ENCODE measurements at places on chromosomes 13 and 19.

DNA sequence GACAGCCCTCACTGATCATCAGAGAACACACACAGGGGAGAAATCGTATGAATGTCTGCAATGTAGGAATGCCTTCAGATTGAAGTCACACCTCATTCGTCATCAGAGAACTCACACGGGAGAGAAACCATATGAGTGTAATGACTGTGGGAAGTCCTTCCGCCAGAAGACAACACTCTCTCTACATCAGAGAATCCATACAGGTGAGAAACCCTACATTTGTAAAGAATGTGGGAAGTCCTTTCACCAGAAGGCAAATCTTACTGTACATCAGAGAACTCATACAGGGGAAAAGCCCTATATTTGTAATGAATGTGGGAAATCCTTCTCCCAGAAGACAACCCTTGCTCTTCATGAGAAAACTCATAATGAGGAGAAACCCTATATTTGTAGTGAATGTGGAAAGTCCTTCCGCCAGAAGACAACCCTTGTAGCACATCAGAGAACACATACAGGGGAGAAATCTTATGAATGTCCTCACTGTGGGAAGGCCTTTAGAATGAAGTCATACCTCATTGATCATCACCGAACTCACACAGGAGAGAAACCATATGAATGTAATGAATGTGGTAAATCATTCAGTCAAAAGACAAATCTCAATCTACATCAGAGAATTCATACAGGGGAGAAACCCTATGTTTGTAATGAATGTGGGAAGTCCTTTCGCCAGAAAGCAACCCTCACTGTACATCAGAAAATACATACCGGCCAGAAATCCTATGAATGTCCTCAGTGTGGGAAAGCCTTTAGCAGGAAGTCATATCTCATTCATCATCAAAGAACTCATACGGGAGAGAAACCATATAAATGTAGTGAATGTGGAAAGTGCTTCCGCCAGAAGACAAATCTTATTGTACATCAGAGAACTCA lies 32.5 kb downstream of the ZNF567 start:
- DNase-seq: peak; percentile 14

- no peak for DNase-seq
These were observed 148.7 kb downstream of the ZIC5 start for GRCh38 chr13:99822820-99823219.

DNA sequence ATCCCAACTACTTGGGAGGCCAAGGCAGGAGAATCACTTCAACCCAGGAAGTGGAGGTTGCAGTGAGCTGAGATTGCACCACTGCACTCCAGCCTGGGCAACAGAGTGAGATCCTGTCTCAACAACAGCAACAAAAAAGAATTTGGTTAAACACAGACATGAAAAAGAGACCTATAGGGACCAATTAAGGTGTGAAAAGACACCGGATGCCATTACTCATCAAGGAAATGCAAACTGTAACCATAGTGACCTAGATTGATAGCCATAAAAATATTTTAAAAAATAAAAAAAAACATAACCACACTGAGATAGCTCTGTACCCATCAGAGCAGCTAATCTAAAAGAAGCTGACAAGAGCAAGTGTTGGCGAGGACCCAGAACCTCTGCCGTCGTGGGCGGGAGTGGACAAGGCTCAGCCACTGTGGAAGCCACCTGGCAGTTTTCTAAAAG lies 37.1 kb upstream of the ISYNA1 start:
- DNase-seq: no peak

GRCh38 chr19:33158365-33158764 lies 26.5 kb downstream of the WDR88 start:
- DNase-seq: no peak

GRCh38 chr19:1251330-1252220 lies 3.2 kb downstream of the MIDN start:
- DNase-seq: peak; percentile 56

Data from endothelial cell of umbilical vein (primary cell).